ELF-1 (cell line): ENCODE measurements at places on chromosomes 11 and 22.
A peak's percentile ranks its signal among the peaks of the same experiment; 100 is the strongest.

DNA sequence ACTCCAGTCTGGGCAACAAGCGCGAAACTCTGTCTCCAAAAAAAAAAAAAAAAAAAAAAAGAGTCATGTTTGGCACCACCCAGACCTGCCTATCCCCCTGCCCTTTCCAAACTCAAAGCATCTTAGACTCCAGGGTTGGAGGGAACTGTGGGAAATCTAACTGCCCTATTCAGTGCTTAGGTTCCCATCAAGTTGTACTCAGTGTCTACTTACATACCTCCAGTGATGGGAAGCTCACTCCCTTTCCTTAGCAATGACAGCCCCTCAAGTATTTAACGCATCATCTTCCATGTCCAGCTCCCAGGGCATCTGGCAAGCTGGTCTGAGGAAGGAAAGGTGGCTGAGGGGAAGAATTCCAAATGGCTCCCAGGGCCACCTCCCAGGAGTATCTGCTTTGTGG is 3.0 kb downstream of the ACTN3 start:
- DNase-seq, result no peak

DNA sequence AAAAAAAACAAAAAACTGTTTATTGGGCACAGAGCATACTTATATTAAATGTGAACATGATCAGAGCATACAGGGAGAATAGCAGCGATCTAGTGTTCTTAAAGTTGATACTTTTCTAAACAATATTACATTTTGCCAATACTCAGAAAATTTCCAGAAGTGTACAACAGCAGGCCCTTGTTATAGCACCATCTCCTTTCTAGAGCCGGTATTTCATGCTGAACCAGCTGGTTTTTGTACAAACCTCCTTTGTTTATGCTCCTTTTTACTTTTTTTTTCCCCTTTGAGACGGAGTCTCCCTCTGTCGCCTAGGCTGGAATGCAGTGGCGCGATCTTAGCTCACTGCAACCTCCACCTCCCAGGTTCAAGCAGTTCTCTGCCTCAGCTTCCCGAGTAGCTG is 90.7 kb downstream of the PPP6R3 start:
- no peak for DNase-seq

- DNase-seq, result no peak
These were observed 8.1 kb downstream of the RELA start for GRCh38 chr11:65654375-65655349.

DNA sequence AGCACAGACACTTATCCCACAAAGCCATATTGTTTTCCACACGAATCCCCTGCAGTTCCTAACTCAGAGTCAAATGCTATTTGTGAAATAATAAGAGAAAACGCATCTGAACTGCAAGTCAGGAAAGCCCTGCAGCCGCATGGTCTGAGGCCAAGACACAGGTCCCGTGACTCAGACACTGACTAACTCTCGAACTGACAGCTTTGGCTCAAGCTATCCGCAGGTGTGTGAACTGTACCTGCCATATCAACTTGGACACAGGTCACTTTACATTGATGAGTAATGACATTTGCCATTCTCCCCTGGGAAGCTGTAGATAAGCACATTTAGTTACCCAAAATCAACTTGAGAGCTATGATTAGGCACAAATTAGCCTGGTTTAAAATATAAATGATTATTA is 34.9 kb upstream of the NFRKB start:
- no peak for DNase-seq

- peak; percentile 50 for DNase-seq
These were observed 98.5 kb upstream of the RRM1 start for GRCh38 chr11:3995949-3996554.

GRCh38 chr11:1126935-1127663 is 30.7 kb upstream of the MUC5AC start:
- no peak for DNase-seq

DNA sequence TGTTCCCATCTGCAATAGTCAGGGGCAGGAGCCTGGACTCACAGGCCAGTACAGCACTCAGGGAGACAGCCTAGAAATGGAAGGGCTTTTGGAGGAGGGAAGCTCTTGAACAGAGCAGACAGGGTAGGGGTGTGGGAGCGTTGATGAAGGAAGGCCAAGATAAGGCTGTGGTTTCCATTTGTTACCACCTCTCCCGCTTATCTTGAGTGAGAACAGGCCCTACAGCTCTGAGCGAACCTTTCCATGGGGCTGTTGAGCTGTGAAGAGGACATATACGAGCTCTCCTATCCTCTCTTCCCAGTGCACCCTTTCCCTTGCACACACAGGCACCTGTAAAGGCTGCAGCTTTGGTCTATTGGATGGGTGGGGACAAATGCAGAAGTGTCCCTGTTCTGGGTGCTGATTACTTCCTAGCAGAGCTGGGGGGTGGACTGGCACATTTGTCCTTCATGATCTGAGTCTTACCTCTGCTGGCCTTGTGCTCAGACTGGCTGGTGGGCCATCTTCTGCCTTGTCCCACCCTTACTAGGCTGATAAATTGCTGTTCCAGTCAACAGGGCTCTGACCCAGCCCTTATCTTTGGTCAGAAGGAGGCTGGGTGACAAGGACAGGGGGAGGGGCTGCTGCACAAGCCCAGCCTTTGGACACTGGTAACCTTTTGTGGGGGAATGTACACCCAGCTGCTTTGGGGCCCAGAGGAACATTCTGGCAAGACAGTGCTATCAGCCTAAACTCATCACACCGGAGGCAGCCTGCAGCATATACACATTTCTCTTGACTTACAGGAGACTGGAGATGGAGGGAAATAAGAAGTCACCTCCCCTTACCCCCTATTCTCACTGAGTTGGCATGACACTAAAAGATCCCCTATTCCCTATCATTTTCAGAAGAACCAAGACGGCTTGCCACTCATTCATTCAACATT is 80.1 kb upstream of the NNMT start:
- peak; percentile 74 for DNase-seq

DNA sequence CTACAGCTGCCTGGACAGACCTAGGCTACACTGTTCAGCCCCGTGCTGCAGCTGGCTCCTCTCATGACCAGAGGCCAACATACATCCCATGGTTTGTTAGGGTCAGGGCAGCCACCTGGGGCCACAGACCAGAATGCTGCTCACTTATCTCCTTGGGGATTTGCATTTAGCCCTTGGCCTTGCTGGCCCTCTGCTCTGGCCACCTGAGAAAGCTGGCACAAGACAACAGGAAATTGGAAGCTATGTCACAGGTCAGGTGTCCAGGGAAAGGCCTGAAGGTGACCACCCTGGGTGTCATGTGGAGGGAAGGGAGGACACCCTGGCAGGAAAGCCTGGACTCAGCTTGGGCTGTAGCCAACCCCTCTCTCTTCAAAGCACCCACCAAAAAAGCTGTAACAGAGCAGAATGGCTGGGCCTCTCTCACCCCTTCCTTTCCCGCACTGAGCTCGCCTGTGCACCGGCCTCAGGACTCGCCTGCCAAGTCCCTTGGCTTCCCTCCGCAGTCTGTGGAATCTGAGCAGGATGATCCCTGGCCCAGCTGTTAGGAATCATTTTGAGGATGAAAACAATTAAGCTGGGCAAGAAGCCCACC is 86.3 kb downstream of the SNX19 start:
- no peak for DNase-seq

DNA sequence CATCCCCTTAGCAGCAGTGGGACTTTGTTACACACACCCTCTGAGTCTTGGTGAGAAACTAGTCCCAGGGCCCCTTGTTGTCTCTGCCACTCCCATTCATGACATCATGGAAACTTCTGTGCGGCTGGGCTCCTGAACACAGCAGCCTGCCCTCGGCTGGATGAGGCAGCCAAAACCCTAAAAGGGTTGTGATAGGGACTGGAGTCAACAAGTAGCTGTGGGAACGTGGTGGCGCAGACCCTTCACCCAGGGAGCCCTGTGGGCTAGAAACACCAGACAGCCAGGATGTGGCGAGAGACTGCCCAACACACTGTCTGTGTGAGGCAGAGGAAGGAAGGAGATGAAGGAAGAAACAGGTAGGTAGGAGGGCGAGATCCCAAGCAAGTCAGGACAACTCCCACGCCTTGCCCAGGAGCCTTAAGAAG is 3.9 kb downstream of the CD3D start:
- peak; percentile 44 for DNase-seq

DNA sequence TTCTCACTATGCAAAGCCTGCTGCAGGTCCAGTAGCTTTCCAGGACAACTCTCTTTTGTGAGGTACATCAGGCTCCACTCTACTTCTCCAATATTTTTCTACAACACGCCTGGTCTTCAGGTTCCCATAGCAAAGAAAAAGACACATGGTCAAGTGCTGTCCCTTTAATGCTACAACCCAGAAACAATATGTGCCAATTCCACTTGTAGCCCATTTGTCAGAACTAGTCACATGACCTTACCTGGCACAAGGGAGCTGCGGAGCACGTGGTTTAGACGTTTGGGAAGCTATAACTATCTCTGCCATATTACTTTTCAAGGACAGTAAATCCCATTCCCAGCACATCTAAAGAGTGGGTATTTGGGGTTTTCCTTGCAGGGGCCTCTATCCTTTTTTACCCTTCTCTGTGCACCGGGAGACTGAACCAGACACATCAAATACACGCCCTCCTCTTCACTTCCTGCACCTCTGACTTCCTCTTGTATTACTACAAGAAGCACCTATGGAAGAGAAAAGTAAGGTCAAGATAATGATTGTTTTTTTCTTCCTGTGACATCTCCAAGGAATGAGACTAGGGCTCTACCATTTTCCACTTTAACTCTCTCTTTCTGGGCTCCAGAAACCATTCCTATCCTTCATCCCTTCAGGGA is 237.6 kb downstream of the ETS1 start:
- no peak for DNase-seq

DNA sequence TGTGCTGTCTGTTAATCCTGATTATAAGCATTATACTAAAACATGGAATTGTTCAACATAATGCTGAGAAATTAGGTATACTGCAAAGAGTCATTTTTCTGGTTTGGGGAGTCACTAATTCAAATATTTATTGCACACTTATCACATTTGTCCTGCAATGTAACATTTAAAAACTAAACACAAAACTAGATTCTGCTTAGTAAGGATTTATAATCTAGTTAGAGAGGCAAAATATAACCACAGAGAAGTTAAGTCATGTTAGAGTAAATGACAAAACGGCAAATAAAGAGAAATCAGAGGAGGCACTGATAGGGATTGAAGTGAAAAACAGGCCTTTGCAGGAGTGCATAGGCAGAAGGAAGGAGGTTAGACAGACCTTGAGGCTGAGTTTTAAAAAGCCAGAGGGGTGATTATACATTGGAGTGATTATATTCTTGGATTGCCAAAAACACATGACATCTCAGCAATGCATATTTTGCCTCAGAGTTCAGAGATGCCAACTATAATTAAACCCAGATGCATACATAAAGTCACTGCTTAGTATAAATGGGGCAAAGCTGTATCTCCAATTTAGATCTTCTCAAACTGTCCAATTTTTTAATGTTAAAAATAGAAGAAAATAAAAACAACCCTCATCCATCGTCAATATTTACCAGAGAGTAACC is 49.7 kb downstream of the CCDC34 start:
- no peak for DNase-seq

DNA sequence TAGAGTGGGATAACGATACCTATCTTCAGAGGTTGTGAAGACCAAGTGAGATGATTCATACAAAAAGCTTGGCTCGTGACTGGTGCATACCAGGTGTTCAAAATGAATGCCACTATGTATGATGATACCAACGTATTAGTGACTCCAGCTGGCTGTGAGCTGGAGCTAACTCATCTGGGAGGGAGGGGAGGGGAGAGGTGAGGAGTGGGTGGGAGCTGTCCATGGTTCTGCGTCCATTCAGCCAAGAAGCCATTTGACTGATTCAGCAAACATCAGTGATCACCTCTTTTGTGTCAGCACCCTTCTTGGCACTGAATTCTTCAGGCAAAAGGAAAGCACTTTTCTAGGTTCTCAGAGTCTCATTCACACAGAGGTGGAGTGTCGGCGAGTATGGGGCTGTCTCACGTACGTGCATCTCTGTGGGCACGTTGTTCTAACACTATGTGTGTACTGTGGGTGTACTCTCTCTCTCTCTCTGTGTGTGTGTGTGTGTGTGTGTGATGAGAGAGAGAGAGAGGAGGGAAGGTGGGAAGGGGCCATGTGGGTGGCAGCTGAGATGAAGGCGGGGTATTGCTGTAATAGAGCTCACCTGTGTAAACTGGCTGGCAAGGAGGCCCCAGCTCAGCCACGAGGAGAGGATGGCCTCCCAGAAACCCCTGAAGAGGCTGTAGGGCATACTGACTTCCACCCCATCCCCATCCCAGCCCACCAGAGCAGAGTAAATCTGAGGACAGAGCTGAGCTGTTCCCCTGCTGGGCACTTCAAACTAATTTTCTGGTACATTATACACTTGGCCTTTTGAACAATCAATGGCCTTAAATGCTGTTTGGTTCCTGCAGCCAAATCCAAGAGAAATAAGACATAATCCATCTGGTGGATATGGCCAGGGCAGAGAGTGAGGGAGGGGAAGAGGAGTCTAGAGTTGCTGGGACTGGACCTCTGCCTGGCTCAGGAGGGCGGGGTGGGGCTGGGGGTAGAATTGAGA is 96.1 kb upstream of the THY1 start:
- peak; percentile 75 for DNase-seq

GRCh38 chr11:71148716-71149115 is 103.7 kb downstream of the SHANK2 start:
- DNase-seq, result no peak

- no peak for DNase-seq
These were observed 127.1 kb downstream of the CHST1 start for GRCh38 chr11:45538363-45538762.

DNA sequence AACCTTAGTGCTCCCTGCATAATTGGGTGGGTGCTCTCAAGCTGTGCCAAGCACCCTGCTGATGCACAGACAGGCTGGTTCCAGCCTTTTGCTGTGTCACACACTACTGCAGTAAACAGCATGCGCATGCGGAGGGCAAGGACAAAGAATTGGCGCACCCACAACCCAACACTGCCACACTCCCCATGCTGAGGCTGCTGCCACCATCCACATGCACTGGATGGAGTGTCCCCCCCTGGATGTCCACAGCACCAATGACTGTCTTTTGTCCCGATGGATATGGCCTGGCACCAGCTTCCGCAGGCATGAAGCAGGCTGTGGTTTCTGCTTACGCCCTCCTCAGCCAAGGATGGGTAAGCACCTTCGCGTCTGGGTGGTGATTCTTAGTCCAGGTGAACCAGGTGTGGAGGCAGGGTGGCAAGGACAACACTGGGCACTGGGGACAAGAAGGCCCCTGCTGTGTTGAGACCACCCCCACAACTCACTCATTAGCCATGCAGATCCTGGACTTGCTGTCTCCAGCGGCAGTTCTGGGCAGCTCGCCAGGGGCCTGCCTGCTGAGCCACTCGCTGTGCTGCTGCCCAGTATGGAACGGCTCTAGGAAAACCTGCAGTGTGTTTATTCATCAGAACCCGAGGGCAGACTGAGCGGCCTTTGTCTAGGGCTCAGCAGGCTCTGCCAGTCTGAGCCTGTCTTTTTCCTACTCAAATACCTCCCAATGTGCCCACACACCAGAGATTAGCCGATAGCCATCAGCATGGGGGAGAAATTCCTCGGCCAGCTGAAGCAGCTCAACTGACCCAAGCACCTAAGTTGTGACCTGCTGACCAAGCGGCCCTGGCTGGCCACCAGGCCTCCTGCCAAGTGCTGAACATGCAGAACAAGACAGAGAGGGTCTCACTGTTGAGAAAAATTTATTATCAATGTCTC is 8.2 kb upstream of the NAP1L4 start:
- no peak for DNase-seq
